Activated CD4-positive, alpha-beta T cell treated with anti-CD3 and anti-CD28 coated beads, Interleukin-2, amount 50 U/mL, for 1 hour (primary cell): ENCODE measurements at places on chromosomes 2 and 18.

GRCh38 chr2:125561302-125561701, 1094.7 kb upstream of the GYPC start:
- DNase-seq = no peak

DNA sequence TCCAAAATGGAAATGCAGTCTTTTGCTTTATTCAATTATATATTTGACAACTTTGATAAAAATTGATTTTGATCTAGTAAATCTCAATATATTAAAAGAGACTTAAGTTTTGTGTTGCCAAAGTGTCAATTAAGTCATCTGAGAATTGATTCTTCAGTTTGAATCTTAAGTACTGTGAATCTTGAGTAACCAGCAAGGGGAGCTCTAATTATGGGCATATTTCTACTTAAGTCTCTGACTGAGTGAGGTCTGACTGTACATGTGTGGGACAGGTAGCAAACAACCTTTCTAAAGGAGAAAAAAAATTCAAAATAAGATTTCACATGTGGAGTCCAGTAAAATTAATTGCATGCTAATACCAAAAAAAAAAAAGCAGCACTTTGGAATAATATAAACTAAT, 503.7 kb upstream of the SLC8A1 start:
- no peak for DNase-seq

DNA sequence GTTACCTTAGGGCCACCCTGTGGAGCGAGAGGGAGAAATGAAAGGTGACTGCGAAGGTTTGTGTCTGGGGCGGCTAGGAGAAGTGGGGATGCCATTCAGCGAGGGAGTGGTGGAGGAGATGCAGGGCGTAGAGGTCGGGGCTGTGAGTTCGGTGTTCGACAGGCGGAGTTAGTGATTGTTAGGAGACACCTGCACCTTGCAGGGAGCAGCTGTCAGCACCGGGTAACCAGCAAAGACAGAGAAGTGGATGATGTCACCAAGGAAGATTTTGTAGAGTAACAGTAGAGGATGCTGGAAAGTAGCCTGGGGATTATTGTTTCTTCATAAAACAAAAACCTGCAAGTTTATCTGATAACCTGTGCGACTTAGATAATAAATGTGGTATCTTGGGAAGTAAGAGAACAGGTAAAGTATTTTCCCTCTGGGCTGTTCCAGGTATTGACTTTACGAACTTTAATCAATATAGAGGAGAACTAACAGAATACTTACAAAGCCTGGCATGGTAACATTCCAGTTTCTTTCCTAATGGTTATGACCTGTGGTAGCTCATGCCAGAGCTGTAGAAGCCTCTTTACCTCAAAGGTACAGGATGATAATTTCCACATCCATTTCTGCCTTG, 63.8 kb downstream of the SPTBN1 start:
- DNase-seq = no peak

- DNase-seq = no peak
Observed at GRCh38 chr2:208489687-208490086, 83.1 kb downstream of the PTH2R start.

- no peak for DNase-seq
Observed at GRCh38 chr2:171046048-171046560, 114.6 kb downstream of the TLK1 start.

- DNase-seq = no peak
Observed at GRCh38 chr2:173141666-173142065, 66.0 kb downstream of the MAP3K20 start.

DNA sequence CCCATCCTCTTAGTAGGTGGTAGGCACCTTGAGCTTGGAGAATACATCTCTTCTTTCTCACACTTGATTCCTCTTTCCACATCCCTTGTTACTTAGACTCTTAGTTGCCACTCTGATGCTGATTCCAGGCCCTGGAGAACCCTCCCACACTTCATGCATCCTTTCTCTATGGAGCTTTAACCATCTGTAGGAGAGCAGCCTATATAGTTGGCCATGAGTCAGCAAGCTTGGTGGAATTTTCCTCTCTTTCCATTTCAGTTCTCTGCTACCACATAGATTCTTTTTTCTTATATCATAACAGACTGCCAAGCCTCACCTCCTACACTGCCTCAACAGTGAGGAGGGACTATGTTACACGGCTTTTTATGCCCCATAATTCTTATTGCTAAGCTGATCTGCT, 851.6 kb upstream of the CDH2 start:
- no peak for DNase-seq

GRCh38 chr2:37893327-37893726, 31.8 kb upstream of the RMDN2 start:
- DNase-seq = no peak

- no peak for DNase-seq
Observed at GRCh38 chr2:3754280-3754679, 50.9 kb downstream of the DCDC2C start.

DNA sequence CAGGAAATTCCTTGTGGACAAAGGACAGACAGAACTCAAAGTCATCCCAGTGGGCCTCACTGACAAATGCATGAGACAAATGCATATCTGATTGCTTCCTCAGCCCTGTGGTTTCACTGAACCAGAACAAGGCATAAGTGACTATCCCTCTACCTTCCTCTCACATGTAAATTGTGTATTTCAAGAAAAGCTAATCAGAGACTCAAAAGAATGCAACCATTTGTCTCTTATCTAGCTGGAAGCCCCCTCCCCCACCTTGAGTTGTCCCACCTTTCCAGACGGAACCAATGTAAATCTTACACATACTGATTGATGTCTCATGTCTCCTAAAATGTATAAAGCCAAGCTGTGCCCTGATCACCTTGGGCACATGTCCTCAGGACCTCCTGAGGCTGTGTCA, 102.0 kb upstream of the TMEM200C start:
- DNase-seq = no peak

- DNase-seq = no peak
Observed at GRCh38 chr2:9285385-9285920, 78.8 kb downstream of the ASAP2 start.

DNA sequence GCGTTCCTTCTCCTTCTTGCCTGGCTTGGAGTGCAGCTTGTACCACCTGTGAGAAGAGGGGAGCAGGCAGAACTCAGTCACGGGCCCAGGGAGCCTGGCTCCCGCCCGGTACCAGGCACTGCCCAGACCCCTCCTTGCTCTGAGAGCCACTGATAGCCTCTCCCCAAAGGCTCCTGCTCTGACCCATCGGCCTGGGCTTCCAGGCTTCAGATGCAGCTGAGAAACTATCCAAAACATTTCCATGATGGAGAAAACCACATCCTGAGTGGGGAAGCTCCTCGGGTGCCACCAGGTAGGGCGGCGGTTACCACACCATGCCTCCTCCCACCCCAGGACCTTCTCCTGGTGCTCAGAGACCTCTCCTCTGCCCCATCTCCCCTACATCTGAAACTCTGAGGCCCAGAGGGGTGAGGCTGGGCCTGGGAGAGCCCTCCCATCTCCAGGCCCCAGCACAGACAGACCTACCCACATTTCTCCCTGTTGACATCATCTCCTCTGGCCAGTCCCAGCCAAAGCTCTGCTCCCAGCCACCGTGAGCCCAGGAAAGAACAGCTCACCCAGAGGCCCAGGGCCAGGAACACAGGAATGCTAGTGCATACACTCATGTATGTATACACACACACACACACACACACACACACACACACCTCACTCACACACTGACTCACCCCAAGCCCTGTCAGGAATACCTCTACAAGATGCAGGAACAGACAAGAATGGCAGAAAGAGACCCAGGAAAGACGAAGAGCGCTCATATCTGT, 17.9 kb upstream of the SFXN5 start:
- DNase-seq = no peak

GRCh38 chr2:238894226-238894949, 46.5 kb downstream of the TWIST2 start:
- DNase-seq = no peak

GRCh38 chr18:67969458-67969857, 452.9 kb upstream of the DSEL start:
- DNase-seq = no peak

DNA sequence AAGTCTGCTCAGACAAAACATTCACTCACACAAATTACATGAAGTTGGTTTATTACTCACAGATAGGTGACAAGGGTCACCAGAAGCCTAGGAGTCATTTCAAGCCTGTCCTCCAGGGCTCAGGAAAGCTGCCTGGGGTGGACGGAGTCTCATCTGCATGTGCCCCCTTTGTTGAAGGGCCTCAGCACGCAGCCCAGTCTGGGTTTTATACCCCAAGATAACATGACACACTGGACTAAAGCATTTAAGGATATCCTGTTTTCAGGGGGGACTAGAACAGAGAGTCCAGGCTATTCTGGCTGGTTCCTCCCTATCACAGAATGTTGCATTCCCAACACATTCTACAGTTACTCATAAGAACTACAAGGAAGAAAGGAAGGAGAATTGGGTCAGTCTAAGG, 164.7 kb downstream of the MREG start:
- no peak for DNase-seq

DNA sequence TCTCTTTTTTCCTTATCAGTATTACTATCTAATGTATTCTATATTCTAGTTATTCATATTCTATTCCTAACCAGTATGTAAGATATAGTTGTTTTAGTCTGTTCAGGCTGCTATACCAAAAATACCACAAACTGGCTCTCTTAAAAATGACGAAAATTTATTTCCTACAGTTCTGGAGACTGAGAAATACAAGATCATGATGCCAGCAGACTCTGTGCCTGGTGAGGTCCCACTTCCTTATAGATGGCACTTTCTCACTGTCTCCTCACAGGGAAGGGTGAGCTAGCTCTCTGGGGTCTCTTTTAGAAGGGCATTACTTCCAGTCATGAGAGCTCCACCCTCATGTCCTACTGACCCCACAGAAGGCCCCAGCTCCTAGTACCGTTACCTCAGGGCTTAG, 4.8 kb upstream of the ARHGAP15 start:
- no peak for DNase-seq

DNA sequence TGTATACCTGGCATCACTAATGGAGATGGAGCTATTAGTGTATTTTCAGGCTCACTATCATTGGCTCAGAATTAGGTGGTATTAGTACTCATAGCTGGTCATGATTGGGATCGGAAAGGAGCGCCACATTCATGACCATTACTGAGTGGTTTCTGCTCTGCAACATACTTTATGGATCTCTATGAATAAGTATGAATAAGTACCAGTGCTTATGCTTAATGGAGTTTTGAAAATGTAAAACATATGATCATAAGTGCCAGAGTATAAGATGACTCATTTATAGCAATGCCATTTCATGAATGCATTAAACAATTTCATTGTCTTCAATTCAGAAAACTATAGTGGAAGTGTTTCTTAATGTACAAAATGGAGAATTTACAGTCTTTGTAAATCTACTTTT, 156.7 kb downstream of the GALNT3 start:
- no peak for DNase-seq

DNA sequence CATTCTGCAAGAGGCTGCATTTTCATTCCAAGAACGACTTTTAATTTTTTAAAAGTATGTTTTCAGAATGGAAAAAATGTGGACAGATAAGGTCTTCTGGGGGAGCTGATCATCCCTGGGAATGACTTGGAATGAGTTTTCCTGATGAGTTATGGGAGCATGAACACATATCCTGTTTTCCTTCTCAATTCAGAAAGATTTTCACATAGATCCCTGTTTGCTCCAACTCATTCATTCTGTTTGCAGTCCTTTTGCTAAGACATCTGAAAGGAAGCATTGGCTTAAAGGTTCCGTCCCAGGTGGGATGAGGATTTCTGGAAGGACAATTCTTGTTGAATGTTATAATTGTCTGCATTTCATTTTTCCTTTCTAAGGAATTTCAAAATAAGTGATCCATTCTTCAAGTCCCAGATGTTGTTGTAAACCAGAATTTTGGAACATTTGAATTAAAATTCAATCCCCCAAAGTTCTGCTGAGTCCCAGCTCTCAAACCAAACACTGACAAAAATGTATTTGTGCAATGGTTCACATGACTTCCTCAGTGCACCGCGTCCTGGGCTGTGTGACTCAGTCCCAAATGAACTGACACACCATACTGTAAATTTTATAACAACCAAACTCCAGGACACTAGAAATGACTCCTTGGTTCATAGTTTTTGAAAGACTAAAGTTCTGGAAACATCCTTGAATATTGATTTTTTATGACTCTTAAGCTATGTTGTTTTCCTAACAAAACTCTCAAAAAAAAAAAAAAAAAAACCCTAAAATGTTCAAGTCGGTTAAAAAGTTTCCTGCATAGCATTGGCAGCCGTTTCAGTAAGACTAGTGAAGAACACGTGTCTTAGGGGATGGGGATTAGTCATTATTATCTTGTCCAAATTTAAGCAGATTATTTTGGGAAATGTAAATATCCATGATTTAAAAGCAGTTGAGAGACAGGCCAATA, 281.8 kb upstream of the TCF4 start:
- DNase-seq = no peak

DNA sequence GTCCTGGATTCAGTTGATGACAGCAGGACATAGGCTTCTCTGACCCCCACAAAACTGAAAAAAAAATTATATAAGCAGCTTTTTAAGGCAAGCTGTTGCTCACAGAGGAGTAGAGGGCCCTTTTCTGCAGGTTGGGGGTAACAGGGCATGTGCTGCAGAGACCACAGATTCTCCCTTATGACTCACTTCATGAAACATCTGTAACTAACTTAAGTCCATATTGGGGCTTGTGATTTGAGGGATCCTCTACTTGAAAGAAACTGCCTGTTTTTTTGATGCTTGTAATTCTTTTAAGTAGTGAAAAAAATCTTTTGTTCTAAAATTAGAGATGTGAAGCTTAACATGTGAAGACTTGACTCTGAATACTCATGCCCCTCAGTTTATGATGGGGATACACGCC, 33.4 kb downstream of the XRCC5 start:
- no peak for DNase-seq

DNA sequence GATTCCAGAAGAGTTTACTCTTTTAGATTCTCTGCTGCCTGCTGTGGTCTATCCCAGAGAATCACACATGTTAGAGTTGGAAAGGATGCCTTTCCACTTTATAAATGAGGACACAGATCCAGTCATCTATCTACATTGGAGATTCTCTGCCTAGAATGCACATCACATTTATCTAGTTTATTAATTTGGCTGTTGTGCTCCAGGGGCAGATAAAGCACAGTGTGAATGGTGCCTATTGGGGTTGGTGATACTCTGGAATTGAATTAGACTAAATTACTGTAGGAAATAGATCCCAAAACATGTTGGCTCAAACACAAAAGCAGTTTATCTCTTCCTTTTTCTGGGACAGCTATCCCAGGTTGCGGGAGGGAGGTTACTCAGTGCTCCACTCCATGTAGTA, 14.9 kb downstream of the SIX2 start:
- DNase-seq = no peak

DNA sequence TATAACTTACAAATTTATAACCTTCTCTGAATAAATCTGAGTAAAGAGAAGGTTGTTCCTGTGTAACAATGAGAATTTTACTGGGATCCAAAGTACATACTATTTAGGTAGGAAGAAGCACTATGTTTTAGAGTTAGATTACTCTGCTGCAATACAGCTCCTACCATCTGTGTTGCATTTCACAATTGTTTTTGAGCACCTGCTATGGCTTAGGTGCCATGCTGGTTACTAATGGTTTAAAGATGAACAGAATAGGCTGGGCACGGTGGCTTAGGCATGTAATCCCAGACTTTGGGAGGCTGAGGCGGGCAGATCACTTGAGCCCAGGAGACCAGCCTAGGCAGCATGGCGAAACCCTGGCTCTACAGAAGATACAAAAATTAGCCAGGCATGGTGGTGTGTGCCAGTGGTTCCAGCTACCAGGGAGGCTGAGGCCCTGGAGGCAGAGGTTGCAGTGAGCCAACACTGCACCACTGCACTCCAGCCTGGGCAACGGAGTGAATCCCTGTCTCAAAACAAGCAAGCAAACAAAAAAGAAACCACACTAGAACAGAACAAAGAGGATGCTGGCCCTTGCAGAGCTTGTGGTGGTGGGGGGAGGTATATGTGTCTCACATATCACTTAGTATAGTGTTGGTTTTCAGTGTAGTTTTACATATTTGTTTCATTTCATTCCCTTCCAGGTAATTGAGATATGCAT, 56.7 kb downstream of the SPTBN1 start:
- no peak for DNase-seq
